ENCODE measurements at places on chromosomes 3 and 15.

DNA sequence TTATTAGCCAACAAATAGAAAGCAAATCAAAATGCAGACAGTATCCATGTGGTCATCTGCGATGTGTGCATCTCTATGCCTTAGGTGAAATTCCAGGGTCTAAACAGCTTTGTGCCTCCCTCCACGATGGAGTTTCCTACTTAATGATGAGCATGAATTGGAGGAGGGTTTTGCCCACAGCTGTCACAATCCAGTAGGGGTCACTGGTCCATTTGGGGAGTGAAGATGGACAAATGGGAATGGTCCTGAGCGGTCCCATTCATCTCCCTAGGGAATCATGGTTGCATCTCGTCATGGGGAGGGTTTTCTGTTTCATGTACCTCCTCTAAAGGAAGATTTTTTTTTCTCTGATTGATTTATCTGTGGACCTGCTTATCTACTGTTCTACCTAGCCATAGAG is 358.0 kb downstream of the PTPRG start:
- DNase-seq, result no peak

- no peak for DNase-seq
These were observed 18.7 kb upstream of the GK5 start for GRCh38 chr3:142244056-142244455.

DNA sequence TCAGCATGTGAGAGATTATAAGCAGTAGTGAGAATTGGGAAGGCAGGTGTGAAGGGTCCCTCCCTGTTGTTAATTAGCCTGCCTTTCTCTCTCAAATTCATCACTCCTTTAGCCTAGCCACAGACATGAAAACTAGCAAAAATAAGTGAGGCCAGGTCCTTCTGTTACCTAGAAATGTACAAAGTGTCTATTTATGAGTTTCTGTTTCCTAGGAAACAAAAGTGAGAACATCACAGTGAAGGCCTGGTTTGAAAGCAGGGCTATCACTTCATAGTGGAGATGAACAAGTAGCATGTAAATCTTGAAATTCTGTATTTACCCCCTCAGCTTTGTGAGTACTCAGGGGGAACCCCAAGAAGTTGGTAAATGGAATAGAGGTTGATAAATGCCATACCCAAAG is 78.2 kb upstream of the UMPS start:
- DNase-seq, result no peak

GRCh38 chr15:56732886-56733135 is 498 bp downstream of the ZNF280D start:
- no peak for DNase-seq

GRCh38 chr3:67946436-67946835 is 292.0 kb upstream of the SUCLG2 start:
- no peak for DNase-seq

GRCh38 chr15:100426937-100427336 is 85.2 kb upstream of the ADAMTS17 start:
- DNase-seq, result no peak

GRCh38 chr3:180421221-180421620 is 180.7 kb upstream of the TTC14 start:
- no peak for DNase-seq

GRCh38 chr15:90211009-90211408 is 9.9 kb downstream of the SEMA4B start:
- no peak for DNase-seq

- DNase-seq, result no peak
These were observed 37.4 kb downstream of the ACAA1 start for GRCh38 chr3:38099518-38099917.

DNA sequence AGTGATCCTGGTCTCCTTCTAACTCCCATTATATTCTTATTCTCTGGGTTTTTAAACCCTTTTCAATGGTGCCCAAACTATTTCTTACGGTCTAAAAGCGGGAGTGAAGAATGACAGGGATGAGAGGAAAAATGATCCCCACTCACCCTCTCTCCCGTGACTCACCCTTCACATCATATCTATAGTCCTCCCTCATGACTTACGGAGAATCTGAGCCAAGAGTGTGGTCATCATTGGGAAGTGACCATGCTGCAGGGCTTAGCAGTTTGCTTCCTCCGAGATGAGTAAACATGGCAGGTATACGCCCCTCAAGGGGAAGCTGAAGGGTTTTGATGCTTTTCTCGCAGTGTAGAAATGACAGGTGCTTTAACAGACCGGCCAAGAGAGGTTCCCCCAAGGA is 274.0 kb downstream of the RYR3 start:
- no peak for DNase-seq

- no peak for DNase-seq
These were observed 98.2 kb downstream of the SRGAP3 start for GRCh38 chr3:9151240-9151639.

DNA sequence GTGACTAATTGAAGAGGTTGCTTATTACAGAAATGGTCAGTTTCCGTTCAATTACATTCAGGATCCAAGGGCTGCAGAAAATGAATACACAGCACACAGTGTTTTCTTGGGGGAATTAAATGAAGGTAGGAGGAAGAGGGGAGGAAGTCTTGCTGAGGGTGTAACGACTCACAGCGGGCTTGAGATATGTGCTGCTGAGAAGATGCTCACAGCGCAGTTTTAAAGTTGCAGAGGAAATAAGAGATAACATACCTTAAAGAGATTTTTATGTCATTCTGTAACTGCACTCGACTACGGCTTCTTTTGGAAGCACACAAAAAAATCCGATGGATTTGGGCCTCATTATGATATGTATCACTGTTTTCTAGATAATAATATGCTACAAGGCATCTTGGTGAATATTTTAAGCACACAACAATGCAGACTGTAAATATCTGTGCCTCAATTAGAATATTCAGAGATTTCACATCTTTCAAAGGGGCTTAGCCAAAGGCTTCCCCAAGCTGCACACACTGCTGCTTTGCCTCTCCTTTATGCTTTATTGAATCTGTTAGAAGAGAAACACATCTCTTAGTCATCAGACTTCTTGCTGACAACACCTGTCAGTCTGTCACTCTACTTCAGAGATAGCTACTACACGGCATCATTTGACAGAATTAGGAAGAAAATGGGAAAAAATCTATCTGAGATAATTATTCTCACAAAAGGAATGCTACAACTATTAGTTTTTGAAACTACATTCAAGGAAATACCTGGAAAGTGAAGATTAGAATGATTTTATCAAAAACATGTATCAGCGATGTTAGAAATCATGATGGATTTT is 773.2 kb downstream of the OTOL1 start:
- no peak for DNase-seq

- DNase-seq, result no peak
These were observed 97.7 kb upstream of the WNT5A start for GRCh38 chr3:55584716-55585368.

GRCh38 chr3:156014489-156014888 is 105.9 kb upstream of the KCNAB1 start:
- DNase-seq, result no peak

GRCh38 chr15:95503640-95504225 is 826.8 kb upstream of the NR2F2 start:
- DNase-seq, result no peak

DNA sequence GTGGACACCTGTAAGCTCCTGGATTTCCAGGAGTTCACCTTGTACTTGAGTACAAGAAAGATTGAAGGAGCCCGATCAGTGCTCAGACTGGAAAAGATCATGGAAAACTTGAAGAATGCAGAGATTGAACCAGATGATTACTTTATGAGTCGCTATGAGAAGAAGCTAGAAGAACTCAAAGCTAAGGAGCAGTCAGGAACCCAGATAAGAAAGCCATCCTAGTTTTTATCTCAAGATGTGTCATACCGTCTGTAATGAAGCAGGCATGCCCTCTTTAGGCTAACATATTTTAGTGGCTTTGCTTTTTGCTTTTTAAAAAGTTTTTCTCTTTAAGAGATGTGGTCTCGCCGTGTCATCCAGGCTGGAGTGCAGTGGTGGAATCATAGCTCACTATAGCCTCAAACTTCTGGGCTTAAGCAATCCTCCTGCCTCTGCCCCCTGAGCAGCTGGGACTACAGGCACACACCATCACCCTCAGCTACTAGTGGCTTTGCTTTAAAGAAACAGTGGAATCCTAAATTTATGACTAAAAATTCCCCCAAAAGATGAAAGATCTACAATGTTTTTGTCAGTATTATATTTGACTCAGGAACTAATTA is 28.1 kb downstream of the EXOG start:
- DNase-seq, result no peak

- no peak for DNase-seq
These were observed 34.4 kb downstream of the CORO2B start for GRCh38 chr15:68612979-68613740.

DNA sequence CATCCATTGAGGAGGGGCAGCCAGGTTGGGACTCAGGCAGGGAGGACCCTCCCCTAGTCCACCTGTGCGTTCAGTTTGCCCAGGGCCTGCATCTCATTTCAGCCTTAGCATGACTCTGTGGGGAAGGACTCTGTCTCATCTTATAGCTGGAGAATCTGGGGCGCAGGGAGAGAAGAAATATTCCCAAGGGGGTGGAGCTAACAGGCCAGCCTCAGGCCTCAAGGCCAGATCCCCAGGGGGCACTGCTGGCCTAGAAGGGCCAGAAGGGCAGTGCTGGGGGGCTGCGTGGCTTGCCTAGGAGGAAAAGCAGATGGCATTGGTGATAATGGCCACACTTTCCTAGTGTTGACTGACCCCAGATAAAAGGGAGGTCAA is 10.9 kb downstream of the AMOTL2 start:
- no peak for DNase-seq

Measured in stimulated activated CD8-positive, alpha-beta memory T cell treated with anti-CD3 and anti-CD28 coated beads, Interleukin-2, amount 100 ng/mL, for 48 hours (primary cell).